ENCODE measurements at places on chromosomes 4 and X.

DNA sequence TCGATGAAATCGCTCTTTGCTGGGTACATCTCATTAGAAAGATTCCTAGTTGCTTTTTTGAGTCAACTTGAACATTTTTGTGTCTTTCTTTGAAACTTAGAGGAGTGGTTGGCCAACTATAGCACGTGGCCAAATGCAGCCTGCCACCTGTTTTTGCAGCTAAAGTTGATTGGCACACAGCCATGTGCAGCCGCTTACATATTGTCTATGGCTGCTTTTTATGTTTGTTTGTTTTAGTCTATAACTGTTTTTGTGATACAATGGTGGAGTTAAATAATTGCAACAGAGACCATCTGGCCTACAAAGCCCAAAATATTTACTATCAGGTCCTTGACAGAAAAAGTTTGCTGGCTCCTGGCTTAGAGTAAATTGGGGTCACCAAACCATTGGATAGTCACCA lies 86.3 kb downstream of the CLCN4 start:
- no peak overlapping the region for H3K27ac ChIP-seq
- H3K4me3 ChIP-seq = no peak overlapping the region
- no peak for DNase-seq
- no peaks in the 10 kb centered on the region for H3K4me1 ChIP-seq

DNA sequence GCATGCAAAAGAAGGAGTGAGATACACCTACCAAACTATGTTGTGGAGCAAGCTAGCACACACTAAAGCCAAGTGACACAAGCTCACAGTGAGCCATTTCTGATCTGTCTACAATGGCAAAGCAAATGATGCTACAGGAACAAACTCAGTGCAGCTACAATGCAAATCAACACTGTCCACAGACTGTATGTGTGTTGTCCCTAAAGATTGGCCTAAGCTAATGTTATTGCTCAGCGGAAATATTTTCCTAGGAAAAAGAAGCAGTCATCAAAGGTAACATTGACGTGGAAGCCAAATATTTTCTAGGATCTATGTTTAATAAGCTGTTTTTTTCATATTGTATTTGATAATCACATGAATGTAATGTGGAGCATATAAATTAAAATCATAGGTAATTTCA lies 34.7 kb upstream of the HPGDS start:
- no peak for DNase-seq
- no peak overlapping the region for H3K4me3 ChIP-seq
- H3K36me3 ChIP-seq = no peaks in the 10 kb centered on the region

DNA sequence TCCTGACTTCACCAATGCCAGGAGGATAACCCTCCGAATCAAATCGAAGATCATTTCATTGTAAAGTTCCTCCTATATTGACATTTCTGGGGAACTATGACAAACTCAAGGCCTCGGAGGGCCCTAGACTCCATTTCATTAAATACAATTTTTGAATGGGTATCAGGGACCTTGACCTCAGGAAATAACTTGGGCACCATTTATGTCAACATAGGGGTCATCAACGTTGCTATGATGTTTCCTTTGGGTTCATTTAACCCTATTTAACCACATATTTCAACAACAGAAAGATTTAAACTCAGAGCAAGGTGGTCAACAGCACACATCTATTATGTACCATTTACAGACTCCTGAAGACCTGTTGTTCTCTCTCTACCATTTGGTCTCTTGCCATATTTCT lies 395.1 kb downstream of the TRIML1 start:
- no peak overlapping the region for H3K27ac ChIP-seq
- no peaks in the 10 kb centered on the region for H3K4me1 ChIP-seq
- no peak overlapping the region for H3K4me3 ChIP-seq
- no peak for DNase-seq

- H3K36me3 ChIP-seq = peaks cover 39% of the 10 kb centered on the region
- no peak overlapping the region for H3K4me3 ChIP-seq
- no peaks in the 10 kb centered on the region for H3K4me1 ChIP-seq
- H3K27me3 ChIP-seq = no peaks in the 10 kb centered on the region
- DNase-seq = no peak
Measured at GRCh38 chr4:2643555-2643954, 107.1 kb downstream of the FAM193A start.

DNA sequence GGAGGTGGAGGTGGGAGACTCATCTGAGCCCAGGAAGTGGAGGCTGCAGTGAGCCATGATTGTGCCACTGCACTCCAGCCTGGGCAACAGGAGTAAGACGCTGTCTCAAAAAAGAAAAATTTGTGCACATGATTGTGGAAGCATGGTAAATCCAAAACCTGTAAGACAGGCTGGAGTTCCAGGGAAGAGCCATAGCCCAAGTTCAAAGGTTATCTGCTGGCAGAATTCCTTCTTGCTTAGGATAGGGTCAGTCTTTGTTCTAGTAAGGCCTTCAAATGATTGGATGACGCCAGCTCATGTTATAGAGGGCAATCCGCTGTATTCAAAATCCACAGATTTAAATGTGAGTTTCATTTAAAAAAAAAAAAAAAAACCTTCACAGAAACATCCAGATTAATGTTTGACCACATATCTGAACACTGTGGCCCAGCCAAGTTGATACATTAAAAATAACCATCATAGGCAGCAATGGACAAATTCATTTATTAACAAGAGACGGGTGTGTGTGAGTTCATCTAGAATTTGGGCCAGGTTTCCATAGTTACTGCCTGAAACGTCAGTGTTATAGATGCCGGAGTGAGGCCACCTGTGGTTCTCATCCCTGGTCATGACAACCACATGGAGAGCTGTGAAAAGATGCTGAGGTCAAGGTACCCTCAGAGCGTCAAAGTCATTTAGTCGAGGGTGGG lies 35.2 kb upstream of the SLC2A9 start:
- H3K27me3 ChIP-seq = no peaks in the 10 kb centered on the region
- H3K4me1 ChIP-seq = no peaks in the 10 kb centered on the region
- H3K4me3 ChIP-seq = no peak overlapping the region
- no peak overlapping the region for H3K27ac ChIP-seq

- DNase-seq = no peak
- H3K36me3 ChIP-seq = no peaks in the 10 kb centered on the region
- H3K4me3 ChIP-seq = no peak overlapping the region
- no peak overlapping the region for H3K27ac ChIP-seq
Measured at GRCh38 chrX:38347136-38347535, 5.3 kb upstream of the OTC start.
